ENCODE measurements at places on chromosomes 16 and 17.

DNA sequence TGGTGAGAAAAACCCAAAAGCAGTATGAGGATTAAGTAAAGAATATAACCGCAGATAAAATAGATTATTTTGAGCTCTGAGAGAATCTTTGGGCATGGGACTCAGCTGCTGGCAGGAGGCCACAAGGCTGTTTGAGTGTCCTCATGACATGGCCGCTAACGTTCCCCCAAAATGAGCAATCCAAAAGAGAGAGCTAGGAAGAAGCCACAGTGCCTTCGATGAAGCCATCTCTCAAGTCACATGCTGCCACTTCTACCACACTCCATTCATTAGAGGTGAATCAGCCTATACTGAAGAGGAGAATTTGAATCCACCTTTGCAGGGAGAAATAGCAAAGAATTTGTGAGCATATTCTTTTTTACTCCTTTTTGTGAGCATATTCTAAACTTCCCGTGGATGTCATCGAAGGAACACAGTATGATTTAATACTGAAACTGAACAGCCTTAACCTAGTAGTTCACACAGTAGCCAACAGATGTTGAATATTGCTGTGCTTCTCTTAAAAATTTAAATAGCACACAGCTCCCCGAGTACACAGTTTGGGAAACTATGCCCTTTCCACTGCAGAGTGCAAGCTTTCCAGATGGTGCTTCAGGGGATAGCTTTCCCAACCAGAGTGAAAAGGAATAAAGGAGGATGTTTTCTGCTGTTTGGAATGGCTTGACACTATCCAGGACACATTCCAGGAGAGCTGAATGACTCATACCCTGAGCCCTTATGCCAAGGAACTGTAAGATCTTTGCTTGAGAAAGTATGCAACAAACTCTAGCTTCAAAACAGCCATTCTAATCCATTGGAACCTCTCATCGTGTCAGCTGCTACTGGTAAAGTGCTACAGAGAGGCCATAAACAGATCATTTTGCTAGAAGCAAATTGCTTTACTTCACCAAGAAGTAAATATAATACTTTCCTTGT is 33.9 kb downstream of the ANKFY1 start:
- peak; percentile 78 for DNase-seq

DNA sequence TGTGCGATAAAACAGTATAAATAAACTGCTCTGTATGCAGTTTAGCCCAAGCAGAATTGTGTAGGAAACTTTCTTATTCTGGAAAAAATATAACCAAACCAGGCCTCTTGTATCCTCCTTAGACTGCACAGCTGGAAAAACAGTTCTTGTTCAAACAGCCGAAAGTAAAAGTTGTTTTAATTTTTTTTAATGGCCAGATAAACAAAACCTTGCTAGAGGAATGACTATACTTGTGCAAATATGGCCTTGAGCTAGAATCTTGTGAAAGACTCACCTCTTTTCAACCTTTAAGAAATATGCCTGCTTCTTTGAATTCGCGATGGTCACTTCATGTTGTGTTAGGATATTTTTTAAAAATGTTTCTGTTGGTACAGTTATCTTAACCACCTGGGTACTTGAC is 114.5 kb upstream of the MAF start:
- DNase-seq = no peak

DNA sequence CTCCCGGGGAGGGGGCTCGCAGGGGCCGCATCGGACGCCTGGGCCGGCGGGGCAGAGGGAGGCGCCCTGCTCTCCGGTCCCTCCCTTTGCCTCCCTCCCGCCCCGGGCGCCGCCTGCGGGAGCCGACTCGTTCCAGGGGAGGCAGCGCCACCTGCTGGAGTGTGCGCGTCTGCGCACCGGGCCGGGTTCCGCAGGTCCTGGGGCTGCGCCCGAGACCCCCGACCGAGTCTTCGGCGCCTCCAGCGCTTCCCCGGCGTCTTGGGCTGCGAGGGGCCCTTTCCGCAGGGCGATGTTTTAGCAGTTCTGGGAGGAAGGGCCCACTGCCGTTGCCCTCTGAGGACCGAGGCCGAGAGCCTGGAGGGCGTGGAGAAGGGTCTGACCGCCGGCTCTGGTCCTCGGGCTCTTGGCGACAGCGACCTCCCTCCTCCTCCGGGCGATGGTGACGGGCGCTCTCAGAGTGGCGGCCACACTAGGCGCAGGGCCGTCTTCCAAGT is 106.3 kb downstream of the SEC14L1 start:
- no peak for DNase-seq

- peak; percentile 77 for DNase-seq
These were observed 49.8 kb upstream of the BAHCC1 start for GRCh38 chr17:81345228-81346089.

DNA sequence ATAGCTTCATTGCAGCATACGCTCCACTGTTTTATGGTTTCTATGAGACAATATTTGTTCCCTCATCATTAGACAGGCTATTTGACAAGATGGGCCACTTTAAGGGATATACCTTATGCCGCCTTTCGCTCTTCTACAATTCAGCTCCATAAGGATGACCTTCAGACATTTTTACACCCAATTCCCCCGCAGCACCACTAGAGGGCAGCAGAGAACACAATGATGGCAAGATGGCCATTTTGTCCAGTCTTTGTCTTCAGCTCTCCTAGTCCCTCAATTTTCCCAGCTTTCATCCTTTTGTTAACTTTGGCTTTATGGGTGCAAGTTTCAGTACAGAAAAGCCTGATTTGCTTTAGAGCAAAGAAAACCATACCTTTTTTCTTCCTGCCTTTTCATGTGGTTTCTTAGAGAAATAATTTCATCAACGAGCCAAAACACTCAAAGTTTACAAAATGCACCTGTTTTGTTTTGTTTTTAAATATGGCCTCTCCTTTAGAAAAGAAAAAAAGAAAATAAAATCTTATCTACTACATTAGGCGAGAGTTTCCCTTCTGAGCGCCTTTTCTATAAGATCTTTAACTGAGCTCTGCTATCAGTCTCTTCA is 355.3 kb downstream of the TOX3 start:
- DNase-seq = no peak

DNA sequence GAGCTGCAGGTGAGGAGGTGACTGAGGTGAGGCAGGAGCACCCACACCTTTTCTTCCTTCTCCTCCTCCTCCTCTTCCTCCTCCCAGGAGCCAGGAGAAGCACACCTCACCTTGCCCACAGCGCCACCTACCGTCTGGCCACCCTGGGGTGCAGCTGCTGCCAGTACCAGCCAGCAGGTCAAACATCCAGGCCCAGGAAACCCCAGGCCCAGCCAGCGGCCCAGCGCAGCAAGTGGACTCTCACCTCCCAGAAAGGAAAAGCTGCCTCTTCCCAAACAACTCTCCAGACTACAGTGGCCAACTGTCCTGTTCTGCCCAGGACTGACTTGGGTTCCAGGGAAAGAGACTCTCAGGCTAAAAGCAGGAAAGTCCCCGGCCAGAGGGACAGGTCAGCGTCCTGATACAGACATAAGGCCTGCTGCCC is 22.7 kb downstream of the PEMT start:
- DNase-seq = no peak

- DNase-seq = no peak
These were observed 56.3 kb upstream of the CBFA2T3 start for GRCh38 chr16:89033304-89033703.

GRCh38 chr17:36008998-36009665 is 7.8 kb upstream of the CCL15 start:
- DNase-seq = no peak

DNA sequence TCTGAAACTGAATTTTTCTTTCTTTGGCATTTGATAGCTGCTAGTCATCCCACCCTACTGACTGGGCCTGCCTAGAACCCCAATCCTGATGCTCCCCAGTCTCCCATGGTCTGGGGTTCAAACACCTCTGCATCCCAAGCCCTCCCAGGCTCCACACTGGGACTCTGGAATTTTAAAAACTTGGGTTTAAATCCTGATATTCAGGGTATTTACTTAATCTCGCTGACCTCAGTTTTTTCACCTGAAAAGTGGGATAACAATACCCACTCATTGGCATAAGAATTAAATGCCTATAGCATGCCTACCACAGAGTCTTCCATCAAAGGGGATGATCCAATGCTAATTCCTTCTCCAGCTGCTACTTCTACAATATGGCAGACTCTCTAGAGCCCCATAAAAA is 264.4 kb downstream of the NPIPA8 start:
- no peak for DNase-seq

GRCh38 chr17:269616-270514 is 82.7 kb downstream of the RPH3AL start:
- DNase-seq = no peak

GRCh38 chr16:71846431-71846830 is 655 bp downstream of the ATXN1L start:
- no peak for DNase-seq

GRCh38 chr17:73706858-73707257 is 62.6 kb upstream of the SDK2 start:
- DNase-seq = no peak

- DNase-seq = no peak
These were observed 258.4 kb downstream of the CPPED1 start for GRCh38 chr16:12545297-12545610.

GRCh38 chr16:17476414-17477259 is 5.9 kb upstream of the XYLT1 start:
- peak; percentile 61 for DNase-seq

DNA sequence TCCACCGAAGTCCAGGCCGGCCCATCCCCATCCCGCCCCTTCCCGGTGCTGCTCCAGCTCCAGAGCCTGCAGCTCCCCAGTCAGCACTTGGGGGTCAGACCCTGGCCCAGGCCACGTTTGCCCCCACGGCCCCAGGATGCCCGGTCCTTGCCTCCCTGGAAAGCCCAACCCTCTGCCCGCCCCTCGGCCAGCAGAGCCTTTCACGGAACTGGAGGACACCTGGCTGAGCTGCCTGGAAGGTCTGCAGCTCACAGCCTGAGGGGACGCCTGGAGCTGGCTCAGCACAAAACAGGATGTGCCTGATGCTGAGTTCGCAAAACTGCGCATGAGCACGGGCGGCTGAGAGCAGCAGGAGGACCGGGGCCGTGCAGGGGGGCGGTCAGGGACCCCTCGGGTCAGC is 29.7 kb upstream of the SSTR5 start:
- no peak for DNase-seq

GRCh38 chr17:56213031-56213430 is 59.8 kb downstream of the ANKFN1 start:
- no peak for DNase-seq

DNA sequence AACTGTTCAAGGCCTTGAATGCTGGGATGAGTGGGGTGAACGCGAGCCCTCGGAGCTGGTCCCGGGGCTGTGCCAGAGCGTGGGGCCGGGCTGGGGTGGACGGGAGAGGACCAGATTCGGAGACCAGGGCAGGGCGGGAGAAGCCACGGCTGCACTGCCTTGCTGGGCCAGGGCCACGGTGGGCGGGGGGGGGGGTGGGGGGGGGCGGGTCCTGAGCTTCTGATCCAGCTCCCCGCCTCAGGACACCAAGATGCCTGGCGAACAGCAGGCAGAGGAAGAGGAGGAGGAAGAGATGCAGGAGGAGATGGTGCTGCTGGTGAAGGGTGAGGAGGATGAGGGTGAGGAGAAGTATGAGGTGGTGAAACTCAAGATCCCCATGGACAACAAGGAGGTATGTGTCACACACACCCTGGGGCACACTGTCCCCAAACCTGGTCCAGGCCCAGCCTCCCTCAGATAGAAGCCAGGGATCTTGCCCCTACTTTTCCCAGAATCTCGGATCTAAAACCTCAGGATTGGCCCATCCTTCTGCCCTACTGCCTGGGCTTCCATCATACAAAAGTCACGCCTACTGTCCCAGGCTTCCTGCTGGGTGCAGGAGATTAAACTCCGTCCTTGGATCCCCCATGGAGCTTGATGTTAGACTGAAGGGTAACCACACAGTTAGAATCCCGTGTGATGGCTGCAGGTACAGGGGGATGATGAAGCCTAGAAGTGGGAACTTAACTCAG is 563 bp downstream of the ZNF771 start:
- no peak for DNase-seq

GRCh38 chr16:86668136-86668910 is 90.0 kb downstream of the FOXL1 start:
- no peak for DNase-seq

DNA sequence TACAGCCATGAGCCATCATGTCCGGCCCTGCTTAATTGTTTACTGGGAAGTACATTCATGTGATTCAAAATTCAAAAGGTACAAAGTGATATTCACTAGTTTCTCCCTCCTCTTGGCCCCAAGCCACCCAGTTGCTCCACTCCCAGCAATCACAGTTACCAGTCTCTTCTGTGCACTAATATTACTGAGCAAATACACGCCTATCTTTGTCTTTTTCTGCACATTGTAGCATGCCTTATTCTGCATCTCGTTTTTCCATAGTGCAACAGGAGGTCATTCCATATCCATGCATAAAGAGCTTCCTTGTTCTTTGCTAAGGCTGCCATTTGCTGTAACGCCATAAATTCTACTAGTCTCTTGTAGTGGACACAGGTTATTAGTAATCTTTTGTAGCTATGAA is 2.2 kb upstream of the ALOX15 start:
- no peak for DNase-seq

DNA sequence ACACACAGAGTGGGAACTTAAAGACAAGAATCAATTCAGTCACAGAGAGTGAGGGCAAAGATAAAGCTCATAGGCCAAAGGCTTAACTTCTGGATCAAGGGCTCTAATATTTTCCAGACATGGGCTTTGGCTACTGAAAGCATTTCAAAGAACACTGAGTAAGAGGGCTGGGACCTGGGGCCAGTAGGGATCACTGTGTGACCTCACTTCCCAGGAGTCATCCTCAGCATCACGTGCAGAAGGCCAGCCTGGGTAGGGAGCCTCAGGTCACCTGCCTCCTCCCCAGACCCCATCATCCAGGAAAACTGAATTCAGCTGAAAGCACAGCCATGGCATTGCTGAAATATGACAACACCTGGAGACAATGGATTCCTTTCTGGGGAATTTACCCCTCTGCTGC is 163.5 kb downstream of the RAB11FIP4 start:
- DNase-seq = no peak

DNA sequence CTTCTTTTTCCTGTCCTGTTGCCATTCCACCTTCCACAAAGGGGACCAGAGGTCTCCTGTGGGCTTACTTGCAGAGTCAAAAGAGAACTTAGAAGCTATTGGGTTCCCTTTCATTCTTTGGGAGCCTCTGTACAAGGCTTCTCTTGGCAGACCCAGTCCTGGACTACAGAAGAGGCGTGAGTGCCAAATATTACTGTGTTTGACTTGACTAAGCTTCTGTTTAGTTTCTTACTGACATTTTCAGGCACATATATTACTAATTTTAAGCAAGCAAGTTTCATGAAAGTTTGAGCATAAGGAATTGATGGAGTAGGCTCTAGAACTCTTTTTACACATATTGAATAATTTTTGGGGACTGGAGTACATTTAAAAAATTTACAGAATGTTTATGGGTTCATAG is 254.4 kb downstream of the HAPSTR1 start:
- no peak for DNase-seq

DNA sequence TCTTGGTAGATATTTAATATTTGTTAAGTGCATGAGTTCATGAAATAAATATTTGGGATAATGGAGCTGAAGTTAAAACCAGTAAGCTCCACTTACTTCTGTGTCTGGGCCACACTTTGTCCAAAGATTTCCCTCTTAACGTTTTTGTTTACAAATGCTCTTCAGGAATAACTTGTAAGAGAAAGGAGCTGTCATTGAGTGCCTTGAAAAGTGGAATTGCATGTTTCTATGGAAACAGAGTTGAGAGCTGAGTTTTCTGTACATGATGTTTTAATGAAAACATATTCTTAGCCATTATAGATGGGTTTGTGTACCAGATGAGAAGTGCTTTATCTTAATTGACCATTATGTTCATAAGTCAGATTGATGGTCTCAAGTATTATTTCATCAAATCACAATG is 1045.4 kb upstream of the EEF2KMT start:
- no peak for DNase-seq

Data from amniotic stem cell (primary cell).